ENCODE measurements at places on chromosomes 16 and 17. TPM values are rescaled to one million over a fixed set of nuclear protein-coding genes. Genes with fewer than 3 reads are reported as not detected.

DNA sequence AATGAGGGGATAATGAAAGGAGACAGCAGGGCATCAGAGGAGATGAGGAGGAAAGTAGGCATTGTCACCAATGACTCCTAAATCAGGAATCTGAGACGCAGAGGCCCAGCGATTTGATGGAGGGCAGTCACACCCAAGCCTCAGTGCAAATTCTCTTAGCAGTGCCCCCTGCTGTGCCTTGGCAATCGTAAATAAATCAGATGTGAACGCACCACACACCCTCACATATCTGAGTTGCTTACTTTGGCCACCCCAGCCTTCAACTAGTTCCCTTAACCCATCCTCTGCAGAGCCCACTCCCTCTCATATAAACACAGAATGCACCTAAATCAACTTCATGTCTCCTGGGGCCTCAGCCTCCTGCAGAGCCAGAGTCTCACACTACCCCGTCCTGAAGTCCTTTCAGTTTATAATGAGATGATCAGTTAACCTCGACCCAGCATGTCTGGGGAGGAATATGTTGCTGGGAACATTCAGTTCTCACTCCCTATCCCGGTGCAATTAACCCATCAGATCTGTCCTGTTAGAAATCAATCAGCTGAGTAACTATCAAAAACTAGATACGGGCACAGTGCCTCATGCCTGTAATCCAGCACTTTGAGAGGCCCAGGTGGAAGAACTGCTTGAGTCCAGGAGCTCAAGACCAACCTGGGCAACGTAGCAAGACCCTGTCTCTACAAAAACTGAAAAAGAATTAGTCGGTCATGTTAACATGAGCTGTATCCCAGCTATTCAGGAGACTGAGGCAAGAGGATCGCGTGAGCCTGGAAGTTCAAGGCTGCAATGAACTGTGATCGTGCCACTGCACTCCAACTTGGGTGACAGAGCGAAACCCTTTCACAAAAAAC lies 78.4 kb downstream of the SLC39A11 start:
- no peak for DNase-seq

Gene MAP2K3
- total RNA-seq, result 87.2 TPM

GRCh38 chr17:76085066-76085730 lies 6.2 kb downstream of the ZACN start:
- DNase-seq, result no peak

DNA sequence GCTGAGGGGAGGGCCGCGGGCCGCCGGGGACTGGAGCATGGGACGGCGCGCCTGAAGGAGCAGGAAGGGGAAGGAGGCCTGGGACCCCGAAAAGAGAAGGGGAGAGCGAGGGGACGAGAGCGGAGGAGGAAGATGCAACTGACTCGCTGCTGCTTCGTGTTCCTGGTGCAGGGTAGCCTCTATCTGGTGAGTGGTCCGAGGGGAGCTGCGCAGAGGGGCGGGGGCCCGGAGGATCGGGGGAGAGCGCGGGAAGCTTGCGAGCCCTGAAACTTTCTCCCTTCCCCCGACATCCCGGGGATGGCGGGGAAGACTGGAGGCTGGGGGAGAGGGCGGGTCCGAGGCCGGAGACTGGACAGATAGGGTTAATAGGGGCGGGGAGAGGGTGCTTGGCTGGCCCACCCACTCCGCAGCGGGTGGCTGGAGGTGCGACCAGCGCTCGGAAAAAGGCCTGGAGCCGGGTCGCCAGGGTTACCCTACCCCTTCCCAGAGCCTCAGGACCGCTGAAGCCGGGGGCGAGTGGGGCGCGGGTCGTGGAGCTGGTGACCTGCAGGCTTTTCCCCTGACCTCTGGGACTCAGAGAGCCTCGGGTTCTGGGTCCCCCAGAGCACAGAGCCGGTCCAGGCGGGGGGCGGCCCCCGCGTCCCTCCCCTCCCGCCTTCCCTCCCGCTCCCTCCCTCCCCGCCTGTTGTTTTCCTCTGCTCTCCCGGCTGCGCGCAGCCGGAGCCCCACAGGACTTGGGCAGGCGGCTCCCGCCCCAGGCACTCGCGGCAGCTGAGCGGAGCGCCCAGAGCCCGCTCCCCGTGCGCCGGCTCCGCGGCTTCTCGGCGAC lies 631 bp downstream of the NXPH3 start:
- no peak for DNase-seq

- DNase-seq, result no peak
These were observed 1.1 kb downstream of the USP31 start for GRCh38 chr16:23148166-23148512.

GRCh38 chr16:23321206-23321875 lies 19.2 kb downstream of the SCNN1B start:
- DNase-seq, result no peak

GRCh38 chr17:47801906-47802305 lies 19.7 kb downstream of the OSBPL7 start:
- DNase-seq, result peak; percentile 2

- DNase-seq, result no peak
These were observed 12.1 kb downstream of the METRNL start for GRCh38 chr17:83091257-83092141.

GRCh38 chr17:16406742-16407674 lies 8.4 kb upstream of the TRPV2 start:
- DNase-seq, result peak; percentile 13

Gene TBC1D3H
- not detected for total RNA-seq

- no peak for DNase-seq
These were observed 576.0 kb upstream of the HSBP1 start for GRCh38 chr16:83231729-83232128.

Gene G6PC1
- total RNA-seq, result not detected

DNA sequence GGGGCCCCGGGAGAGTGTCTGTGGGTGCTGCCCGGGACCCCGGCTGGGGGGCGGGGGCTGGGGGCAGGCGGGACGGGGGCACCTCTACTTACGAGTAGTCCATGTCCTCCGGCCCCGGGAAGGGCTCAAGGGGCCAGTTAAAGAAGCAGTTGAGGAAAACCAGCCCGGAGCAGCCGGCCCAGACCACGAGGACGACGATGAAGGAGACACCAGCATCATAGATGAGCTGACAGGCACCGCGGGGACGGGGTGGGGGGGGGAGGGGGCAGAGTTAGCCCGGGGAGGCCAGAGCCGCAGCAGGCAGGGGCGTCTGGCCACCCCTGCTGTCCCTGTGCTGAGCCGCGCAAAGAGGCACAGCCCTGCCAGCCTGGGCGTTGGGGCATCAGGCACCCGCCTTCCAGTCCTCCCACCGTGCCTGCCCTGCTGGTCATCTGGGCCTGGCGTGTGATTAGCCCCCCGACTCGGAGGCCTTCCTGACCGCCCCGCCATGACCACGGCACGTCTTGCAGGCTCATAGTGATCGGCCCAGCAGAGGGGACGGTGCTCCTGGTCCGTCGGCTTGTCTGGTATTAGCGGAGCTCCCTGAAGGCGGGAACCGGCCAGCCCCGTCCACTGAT lies 29.0 kb upstream of the PITPNA start:
- no peak for DNase-seq

Gene BPTF
- 58.1 TPM for total RNA-seq

DNA sequence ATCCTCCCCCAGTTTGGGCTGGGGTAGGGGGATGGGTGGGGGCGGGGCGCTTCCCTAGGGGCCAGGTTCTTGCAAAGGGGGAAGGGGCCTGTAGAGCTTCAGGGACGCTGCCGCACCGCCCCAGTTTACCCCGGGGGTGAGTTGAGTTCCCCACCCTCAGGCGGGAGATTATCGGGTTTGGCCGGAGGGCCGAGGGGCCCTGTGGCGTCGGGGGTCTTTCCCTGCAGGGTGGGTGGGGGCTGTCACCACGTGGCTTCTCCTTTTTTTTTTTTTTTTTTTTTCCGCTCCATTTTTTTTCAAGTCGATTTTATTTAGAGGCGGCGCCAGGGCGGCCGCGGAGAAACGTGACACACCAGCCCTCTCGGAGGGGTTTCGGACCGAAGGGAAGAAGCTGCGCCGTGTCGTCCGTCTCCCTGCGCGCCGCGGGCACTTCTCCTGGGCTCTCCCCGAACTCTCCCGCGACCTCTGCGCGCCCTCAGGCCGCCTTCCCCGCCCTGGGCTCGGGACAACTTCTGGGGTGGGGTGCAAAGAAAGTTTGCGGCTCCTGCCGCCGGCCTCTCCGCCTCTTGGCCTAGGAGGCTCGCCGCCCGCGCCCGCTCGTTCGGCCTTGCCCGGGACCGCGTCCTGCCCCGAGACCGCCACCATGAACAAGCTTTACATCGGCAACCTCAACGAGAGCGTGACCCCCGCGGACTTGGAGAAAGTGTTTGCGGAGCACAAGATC lies at the start of gene IGF2BP1:
IGF2BP1 (plus strand) TSS at position 283 of the 724 bp plus-strand sequence; CDS start at position 644, 361 bp downstream.
- DNase-seq, result peak; percentile 29

Gene GP2
- not detected for total RNA-seq

- DNase-seq, result no peak
These were observed 26.0 kb upstream of the ZNF469 start for GRCh38 chr16:88356727-88357199.

Gene HP
- total RNA-seq, result not detected

- DNase-seq, result no peak
These were observed 22.4 kb downstream of the CRAMP1 start for GRCh38 chr16:1634541-1634940.

DNA sequence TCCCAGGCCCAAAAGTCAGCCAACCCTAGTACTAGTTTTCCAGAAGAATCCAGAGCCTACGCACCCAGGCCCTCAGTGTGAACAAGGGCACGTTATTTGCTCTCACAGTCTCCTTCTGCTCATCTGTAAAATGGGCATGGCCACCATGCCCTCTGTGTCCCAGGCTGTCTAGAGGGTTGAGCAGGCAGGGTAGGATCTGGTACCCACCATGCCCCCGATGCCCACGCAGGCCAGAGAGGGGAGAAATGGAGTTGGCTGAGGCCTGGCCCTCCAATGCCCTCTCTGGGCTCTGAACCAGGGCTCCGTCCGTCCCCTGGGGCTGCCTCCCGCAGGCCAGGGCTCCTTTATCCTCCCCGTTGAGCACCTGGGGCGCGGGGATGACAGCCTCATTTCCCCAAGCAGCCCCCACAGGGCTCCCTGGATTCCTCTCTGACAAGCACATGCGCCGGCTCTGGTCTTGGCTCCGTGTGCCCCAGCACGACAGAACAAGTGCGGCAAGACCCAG lies 9.1 kb upstream of the BAHCC1 start:
- no peak for DNase-seq

GRCh38 chr17:63405741-63406261 lies 40.3 kb downstream of the CYB561 start:
- DNase-seq, result no peak

DNA sequence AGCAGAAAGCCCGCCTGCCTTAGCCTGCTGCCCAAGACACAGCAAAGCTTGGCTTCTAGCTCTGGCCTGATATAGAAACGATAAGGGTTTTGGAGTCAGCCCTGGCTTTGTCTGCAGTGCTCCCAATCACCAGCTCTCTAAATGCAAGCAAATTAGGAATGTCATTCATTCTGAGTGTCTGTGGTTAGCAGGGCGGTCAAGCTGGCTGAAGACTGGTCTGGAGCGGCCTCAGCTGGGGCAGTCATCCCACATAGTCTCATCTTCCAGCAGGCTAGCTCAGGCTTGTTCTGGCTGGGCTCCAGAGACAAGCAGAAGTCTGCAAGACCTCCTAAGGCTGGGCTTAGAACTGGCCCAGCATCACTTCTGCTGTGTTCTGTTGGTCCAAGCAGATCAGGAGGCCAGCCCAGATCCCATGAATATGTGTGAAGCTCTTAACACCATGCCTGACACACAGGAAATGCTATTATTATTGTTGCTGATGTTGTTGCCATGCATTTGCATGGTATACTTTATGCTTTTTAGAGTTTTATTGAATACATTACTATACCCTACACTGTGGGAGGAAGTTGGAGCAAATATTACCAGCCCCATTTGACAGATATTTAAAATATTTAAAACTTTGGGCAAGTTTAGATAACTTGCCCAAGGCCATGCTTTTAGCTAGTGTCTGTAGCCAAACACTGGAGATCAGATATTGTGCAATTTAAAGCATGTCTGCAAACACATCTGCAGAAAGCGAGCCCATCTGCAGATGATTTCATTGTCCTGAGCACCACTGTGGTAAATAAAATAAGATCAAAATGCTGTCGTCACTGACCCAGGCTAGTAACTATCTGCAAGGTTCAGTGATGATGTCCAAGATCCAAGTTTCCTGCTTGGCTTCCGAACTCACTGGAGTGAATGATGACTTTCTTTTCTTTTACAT lies 24.8 kb downstream of the TMC7 start:
- no peak for DNase-seq

GRCh38 chr17:7719661-7720060 lies 2.1 kb downstream of the DNAH2 start:
- DNase-seq, result no peak

- DNase-seq, result no peak
These were observed 4.8 kb upstream of the AARSD1 start for GRCh38 chr17:42969001-42969581.

All from activated naive CD4-positive, alpha-beta T cell treated with anti-CD3 and anti-CD28 coated beads for 36 hours (primary cell).